ENCODE measurements at places on chromosomes 1 and 21.

GRCh38 chr1:41305576-41306363, 55.5 kb upstream of the FOXO6 start:
- DNase-seq: no peak

DNA sequence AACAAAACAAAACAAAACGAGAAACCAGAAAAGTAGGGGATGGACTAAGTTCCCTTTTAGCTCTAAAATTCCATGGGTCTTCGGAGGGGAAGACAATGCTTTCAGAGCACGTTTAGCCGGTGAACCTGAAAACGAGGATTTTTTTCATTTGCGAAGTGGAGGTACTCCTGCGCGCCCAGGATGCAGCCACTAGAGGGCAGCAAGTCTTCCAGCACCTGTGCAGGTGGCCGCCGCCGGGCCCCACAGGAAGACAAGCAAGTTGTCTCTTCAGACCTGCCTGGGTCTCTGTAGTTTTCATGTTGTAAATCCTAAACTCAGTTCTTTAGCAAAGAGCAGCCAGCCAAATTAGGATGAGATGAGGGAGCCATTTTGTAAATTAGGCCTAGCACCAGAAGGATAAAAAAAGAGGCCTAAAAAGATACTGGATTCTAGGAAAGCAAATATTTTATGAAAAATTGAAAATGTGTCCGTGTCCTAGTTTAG, 17.7 kb upstream of the SNX27 start:
- DNase-seq: peak; percentile 92

DNA sequence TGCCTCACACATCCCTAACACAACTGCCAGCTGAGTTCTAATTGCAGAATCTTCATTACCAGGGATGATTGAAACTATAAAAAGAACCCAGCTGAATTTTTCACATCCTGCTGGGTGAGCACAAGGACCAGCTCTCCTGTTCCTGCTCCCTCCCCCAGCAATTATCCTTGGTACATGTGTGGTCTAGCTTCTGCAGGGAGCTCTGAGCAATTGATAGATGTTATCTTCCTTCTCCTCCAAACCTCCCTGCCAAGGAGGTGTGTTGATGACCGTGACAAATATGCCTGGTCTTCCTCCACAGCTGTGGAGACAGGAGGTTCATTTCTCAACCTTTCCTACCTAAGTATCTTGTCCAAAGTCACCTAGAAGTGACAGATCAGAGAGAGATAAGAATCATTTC, 65.3 kb upstream of the MAN1A2 start:
- DNase-seq: no peak

DNA sequence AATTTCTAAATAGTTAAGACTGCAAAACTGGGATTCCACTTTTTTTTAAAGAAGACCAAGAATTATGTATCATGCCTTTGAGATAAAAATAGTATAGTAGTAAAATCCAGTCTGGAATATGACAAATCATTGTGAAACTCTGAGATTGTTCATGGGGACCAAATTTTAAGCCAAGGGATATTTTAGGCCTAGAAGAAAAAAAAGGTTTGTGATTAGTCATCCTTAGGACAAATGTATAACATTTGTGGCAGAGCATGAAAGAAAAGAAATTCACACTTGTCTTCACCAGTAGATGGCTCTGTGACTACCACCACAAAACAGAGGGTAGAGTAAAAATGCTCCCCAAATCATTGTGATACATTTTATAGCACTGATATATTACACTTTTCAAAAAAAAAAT, 226.1 kb downstream of the KCTD3 start:
- DNase-seq: no peak

GRCh38 chr1:14282707-14283106, 315.8 kb upstream of the KAZN start:
- DNase-seq: no peak

GRCh38 chr1:12343823-12344487, 114.1 kb downstream of the VPS13D start:
- no peak for DNase-seq

GRCh38 chr1:52479076-52479475, 73.8 kb downstream of the TUT4 start:
- DNase-seq: no peak

DNA sequence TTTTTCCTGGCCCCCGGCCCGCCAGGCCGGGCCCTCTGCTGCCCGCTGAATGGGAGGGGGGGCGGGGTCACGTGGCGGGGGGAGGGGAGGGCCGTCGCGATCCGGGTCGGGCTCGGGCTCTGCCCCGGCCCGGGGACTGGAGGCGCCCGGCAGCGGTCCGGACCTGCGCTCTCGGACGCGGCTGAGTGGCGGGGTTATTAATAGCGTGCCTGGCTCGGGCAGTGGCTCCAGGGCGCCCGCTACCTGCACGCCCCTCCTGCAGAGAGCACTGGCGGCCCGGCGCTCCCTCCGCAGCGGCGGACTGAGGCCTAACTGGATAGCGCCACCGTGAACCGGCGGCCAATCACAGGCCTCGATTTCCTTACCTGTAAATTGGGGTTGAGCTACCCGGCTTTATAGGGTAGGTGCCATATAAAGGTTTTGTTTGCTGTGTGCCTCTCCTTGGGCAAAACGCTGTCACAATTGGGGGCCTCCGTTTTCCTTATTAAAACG, 28.1 kb downstream of the AHDC1 start:
- DNase-seq: no peak

DNA sequence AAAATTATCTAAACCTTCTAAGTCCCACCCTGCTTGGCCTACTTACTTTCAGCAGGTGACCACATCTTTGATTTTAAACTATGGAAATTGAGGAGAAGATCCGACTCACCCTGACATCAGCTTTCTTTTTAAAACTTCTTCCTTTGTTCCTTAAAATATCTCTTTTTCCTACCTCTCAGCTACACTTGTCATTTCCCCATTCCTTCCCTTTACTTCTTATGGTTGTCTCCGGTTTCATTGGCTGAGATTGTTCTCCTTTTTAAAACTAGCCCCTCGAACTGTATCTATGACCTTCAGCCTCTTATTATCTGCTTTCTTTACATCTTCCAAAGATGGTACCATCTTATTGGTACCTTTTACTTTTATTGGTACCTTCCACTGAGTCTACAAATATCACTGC, 87.8 kb upstream of the NRIP1 start:
- DNase-seq: no peak

DNA sequence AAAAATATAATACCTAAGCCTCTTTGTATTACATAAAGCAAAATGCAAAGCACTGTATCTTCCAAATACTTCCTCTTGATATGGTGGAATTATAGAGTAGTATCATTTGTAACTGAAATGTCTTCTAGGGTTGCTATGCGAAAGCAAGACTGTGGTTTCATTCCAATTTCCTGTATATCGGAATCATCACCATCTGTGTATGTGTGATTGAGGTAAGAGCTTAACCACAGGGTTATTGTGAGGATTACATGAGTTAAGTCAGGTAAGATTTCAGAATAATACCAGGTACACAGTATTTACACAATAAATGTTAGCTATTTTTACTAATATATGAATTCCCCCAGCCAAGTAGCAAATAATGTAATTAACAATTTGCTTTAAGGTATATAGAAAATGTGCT, 24.7 kb downstream of the CD53 start:
- no peak for DNase-seq

- no peak for DNase-seq
These were observed 5.7 kb upstream of the TENT5B start for GRCh38 chr1:27018316-27018715.

DNA sequence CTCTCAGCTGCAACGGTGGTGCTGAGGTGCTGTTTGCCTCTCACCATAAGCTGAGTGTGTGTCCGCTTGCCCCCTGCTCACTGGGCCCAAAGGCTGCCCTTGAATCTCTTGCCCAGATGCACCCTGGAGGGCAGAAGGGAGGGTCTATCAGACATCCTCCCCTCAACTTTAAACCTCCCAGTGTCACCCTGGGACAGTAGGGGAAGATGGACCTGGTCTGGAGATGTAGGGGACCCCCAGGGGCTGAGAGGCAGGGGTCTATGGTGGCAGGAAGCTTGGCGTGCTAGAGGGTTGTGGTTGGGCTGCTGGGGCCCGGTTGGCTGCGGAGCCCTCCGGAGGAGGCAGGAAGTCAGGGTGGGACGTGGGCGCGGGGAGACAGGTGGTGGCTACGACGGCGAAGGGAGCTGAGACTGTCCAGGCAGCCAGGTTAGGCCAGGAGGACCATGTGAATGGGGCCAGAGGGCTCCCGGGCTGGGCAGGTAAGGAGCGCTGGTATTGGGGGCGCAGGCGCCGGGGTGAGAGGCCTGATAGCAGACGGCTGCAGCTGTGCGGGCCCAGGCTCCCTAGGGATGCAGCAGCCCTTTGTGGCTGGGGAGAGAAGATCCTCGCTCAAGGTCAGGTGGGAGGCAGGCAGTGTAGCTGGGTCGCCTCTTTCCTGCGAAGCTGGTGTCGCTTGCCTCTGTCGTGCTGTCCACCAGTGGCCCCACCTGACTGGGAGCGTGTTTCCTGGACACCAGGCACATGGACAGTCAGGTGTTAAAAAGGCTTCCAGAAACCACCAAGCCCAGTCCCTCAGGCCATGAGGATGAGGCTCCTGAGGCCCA, at the start of gene LCK:
Gene LCK, plus strand, starts transcription at position 373 of the 824 bp plus-strand sequence. CDS start 23,065 bp downstream, outside the sequence.
- DNase-seq: no peak

All from NT2/D1 (cell line).